Globus pallidus (tissue), 1 donor: ENCODE measurements at places on chromosomes 3 and 15.

- DNase-seq = no peak
These were observed 132.9 kb downstream of the MAGI1 start for GRCh38 chr3:65905771-65906170.

DNA sequence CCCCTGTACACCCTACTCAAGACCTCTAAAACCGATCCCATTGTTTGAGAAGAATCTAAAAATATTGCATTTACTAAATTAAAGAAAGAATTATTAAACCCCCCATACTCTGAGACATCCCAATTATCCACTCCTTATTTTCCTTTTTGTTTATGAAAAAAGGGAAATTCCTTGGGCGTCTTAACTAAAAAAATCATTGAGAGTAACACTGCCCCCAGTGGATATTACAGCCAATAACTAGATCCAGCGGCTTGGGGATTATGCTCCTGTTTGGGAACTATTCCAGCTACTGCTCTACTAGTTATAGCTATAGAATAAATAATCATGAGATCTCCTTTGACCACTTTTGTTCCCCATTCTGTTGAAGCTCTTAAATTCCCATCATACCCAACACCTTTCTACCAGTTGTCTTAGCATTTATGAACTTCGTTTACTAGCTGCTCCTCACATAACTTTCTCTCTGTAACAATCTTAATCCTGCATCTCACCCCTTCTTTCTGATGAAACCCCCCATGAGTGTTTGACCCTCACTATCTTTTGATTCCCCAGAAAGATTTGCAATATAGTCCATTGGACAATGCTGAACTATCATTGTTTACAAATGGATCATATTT lies 12.7 kb upstream of the CFAP91 start:
- DNase-seq = no peak

GRCh38 chr3:101281521-101282030 lies 38.8 kb downstream of the IMPG2 start:
- no peak for DNase-seq

GRCh38 chr3:150449169-150449721 lies 41.1 kb downstream of the TSC22D2 start:
- DNase-seq = no peak

DNA sequence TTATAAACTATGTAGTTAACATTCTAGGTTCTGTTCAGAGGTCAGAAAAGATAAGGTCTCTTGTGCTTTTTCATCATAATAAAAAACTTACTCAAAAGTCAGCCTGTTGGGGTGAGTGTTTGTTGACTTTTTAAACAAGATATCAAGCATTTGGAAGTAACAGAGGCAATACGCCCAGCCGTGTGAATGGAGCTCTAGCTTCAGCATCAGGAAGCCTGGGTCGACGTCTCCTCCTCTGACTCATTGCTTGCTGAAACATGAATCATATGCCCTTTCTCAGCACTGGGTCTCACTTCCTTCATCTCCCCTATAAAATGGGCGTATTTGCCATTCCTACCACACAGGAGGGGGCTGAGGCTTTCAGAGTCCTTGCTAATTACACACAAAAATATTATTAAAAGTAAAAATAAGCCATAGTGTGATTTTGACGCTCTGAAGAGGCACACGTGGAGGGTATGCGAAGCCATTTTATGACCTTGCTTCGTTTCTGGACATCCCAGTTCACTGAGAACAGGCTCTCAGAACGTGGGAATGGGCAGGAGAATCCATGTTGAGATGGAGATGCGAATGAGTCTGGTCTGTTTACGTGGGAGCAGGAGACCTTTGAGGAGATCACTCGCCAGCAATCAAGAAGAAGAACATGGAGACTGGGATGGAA lies 220.8 kb upstream of the TPRG1 start:
- no peak for DNase-seq
